Esophagus squamous epithelium (tissue), 5 donors: ENCODE measurements at places on chromosomes 1 and 21. TPM values are rescaled to one million over a fixed set of nuclear protein-coding genes. Genes with fewer than 3 reads are reported as not detected.

GRCh38 chr1:182244451-182244850 is 147.1 kb downstream of the GLUL start:
- no peak for DNase-seq
- H3K4me3 ChIP-seq = no peak overlapping the region
- H3K4me1 ChIP-seq = no peaks in the 10 kb centered on the region
- H3K36me3 ChIP-seq = no peaks in the 10 kb centered on the region
- H3K27me3 ChIP-seq = no peaks in the 10 kb centered on the region
- no peak overlapping the region for H3K27ac ChIP-seq

GRCh38 chr21:14866859-14867765 is 197.7 kb downstream of the NRIP1 start:
- no peak for DNase-seq
- no peak overlapping the region for H3K4me3 ChIP-seq
- H3K36me3 ChIP-seq = no peaks in the 10 kb centered on the region
- no peak overlapping the region for H3K27ac ChIP-seq
- peaks cover 78% of the 10 kb centered on the region for H3K4me1 ChIP-seq
- H3K27me3 ChIP-seq = no peaks in the 10 kb centered on the region

DNA sequence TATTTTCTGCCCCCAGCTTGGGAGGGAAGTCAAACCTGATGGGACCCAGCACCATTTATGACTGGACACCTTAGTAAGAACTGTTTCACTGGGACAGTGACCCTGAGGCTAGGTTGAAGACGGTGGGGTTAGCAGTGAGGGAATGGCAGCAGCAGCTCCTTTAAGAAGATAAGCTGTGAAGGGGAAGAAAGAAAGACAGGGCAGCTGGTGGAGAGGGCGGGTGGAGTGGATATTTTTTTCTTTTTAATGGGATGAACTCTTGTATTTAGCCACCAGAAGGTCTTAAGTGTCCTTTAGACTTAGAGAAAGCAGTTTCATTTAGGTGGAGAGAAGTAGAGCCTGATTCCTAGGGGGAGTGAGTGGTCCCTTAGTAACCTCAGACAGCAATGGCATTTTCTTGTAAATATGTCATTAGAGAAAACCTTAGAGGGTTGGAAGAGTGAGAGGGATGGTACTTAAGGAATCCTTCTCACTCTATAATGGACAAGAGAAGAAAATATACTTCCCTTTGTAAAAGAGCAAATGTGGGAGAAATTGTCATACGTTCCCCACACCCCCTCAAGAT is 187.5 kb downstream of the HHAT start:
- H3K4me3 ChIP-seq = no peak overlapping the region
- H3K27me3 ChIP-seq = no peaks in the 10 kb centered on the region
- no peak overlapping the region for H3K27ac ChIP-seq
- DNase-seq = no peak
- no peaks in the 10 kb centered on the region for H3K36me3 ChIP-seq

GRCh38 chr1:232538224-232538942 is 91.5 kb downstream of the SIPA1L2 start:
- H3K36me3 ChIP-seq = no peaks in the 10 kb centered on the region
- no peaks in the 10 kb centered on the region for H3K27me3 ChIP-seq
- H3K27ac ChIP-seq = no peak overlapping the region
- H3K4me3 ChIP-seq = no peak overlapping the region

- H3K27ac ChIP-seq = no peak overlapping the region
- H3K36me3 ChIP-seq = no peaks in the 10 kb centered on the region
- no peaks in the 10 kb centered on the region for H3K27me3 ChIP-seq
Measured at GRCh38 chr1:148160048-148160342, 7.9 kb upstream of the NBPF11 start.

Gene PLA2G4A
- total RNA-seq = 22.6 TPM

GRCh38 chr21:37742115-37742514 is 174.1 kb downstream of the KCNJ6 start:
- no peak for DNase-seq
- no peaks in the 10 kb centered on the region for H3K27me3 ChIP-seq

DNA sequence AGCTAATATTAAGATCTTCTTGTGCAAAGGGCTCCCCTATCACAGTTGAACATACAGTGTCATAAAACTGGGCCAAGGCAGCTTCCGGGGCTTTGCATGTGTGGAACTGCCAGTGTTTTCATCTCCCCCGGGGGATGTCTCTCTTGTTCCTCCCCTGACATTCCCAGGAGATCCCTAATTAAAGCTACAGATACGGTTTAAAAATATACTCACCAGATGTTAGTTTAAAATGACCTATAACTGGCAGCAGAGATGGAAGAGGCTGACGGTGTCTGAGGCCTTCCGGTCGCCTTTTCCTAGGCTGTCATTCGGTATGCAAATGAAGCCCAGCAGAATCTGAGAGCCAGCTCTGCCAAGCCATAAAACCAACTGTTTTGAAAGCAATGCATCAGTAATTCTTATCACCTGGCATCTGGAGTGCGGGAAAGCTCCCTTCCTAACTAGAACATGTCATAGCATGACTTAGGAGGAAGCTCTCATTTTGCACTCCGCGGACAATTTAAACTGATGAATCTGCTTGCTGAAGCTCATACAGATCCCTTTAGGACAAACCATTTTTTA is 436.5 kb upstream of the VAMP3 start:
- DNase-seq = no peak
- no peaks in the 10 kb centered on the region for H3K27me3 ChIP-seq
- no peak overlapping the region for H3K4me3 ChIP-seq
- H3K27ac ChIP-seq = no peak overlapping the region
- H3K4me1 ChIP-seq = peaks cover 14% of the 10 kb centered on the region

Gene SLC30A10
- total RNA-seq = not detected

GRCh38 chr1:242828828-242829227 is 304.3 kb upstream of the PLD5 start:
- no peaks in the 10 kb centered on the region for H3K27me3 ChIP-seq
- no peak for DNase-seq
- H3K36me3 ChIP-seq = no peaks in the 10 kb centered on the region
- no peak overlapping the region for H3K4me3 ChIP-seq

Gene CD1E
- total RNA-seq = 0.99 TPM

GRCh38 chr1:26890467-26890796 is 349 bp upstream of the GPN2 start:
- H3K27ac ChIP-seq = peak overlapping the region; percentile 94
- H3K4me1 ChIP-seq = peaks cover 10% of the 10 kb centered on the region
- no peaks in the 10 kb centered on the region for H3K27me3 ChIP-seq
- H3K4me3 ChIP-seq = peak overlapping the region; percentile 98
- H3K36me3 ChIP-seq = peaks cover 32% of the 10 kb centered on the region
- DNase-seq = no peak

GRCh38 chr1:26946270-26946669 is 14.0 kb downstream of the KDF1 start:
- H3K36me3 ChIP-seq = peaks cover 100% of the 10 kb centered on the region
- DNase-seq = no peak
- H3K27ac ChIP-seq = no peak overlapping the region
- H3K4me3 ChIP-seq = no peak overlapping the region

Gene OXCT2
- total RNA-seq = 0.48 TPM

DNA sequence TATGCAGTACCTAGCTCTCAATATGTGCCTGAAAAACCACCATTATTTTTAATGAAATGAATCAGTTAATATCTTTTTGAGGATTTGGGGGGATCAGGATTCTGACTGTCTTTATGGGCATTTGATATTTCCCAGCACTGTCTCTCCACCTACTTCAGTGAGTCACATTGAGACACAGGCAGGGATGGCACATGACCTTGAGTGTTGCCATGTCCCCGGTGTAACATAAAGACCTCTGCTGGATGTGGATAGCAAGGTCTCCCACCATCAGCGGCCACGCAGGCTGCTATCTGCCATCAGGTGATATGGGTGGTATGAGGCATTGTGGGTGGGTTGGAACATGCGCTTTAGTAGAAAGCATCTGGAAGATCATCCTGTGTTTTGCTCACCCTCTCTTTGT is 103.2 kb downstream of the RGL1 start:
- DNase-seq = no peak
- no peaks in the 10 kb centered on the region for H3K36me3 ChIP-seq
- no peak overlapping the region for H3K27ac ChIP-seq
- no peaks in the 10 kb centered on the region for H3K27me3 ChIP-seq
- no peaks in the 10 kb centered on the region for H3K4me1 ChIP-seq
- no peak overlapping the region for H3K4me3 ChIP-seq
